Sigmoid colon (tissue), 7 donors: ENCODE measurements at places on chromosomes 2 and 18. TPM values are rescaled to one million over a fixed set of nuclear protein-coding genes. Genes with fewer than 3 reads are reported as not detected.
A peak's percentile ranks its signal among the peaks of the same experiment; 100 is the strongest.

DNA sequence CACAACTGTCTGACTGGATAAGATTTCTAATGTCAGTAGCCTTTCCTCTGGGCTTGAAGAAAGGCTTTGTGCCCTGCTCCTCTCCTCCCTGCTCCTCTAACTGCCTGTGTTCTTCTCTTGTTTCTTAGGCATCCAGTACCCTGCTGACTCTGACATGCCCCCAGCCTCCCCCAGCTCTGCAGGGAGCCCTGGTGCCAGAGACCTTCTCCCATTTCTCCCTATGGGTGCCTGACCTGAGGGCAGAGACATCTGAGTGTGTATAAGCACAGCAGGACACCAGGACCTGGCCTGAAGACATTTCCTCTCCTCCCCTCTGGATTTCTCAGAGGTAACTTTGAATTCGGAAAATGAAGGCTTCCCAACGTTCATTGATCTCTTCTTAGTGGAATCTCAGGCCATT, 23.6 kb downstream of the RNF144A start:
- no peaks in the 10 kb centered on the region for H3K27me3 ChIP-seq
- DNase-seq, result no peak
- H3K4me3 ChIP-seq, result no peak overlapping the region

DNA sequence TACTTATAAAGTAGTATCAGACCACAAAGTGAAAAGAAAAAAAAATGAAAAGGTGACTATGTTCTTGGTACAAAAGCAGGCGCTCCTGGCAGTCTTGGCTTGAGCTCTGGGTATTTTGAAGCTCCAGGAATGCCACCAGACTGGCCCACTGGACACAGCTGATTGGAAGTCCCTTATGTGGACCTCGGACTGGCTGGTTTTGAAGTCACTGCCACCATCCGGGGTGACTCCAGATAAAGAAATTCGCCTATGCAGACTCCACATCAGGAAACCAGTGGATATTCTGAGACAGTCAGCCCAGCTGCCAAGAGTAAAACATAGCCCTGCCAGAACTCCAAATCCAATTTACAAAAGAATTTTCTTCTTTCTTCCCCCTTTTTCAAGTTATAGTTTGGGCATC, 28.0 kb downstream of the ACKR3 start:
- no peaks in the 10 kb centered on the region for H3K4me1 ChIP-seq
- H3K36me3 ChIP-seq, result no peaks in the 10 kb centered on the region
- H3K27ac ChIP-seq, result no peak overlapping the region
- H3K4me3 ChIP-seq, result no peak overlapping the region
- no peaks in the 10 kb centered on the region for H3K27me3 ChIP-seq
- DNase-seq, result no peak

Gene PROKR1
- total RNA-seq, result 1.1 TPM

Gene AQP12B
- not detected for total RNA-seq

GRCh38 chr18:77098538-77099174, 33.9 kb downstream of the MBP start:
- no peak for DNase-seq
- no peaks in the 10 kb centered on the region for H3K27me3 ChIP-seq
- no peaks in the 10 kb centered on the region for H3K36me3 ChIP-seq
- H3K4me3 ChIP-seq, result no peak overlapping the region

DNA sequence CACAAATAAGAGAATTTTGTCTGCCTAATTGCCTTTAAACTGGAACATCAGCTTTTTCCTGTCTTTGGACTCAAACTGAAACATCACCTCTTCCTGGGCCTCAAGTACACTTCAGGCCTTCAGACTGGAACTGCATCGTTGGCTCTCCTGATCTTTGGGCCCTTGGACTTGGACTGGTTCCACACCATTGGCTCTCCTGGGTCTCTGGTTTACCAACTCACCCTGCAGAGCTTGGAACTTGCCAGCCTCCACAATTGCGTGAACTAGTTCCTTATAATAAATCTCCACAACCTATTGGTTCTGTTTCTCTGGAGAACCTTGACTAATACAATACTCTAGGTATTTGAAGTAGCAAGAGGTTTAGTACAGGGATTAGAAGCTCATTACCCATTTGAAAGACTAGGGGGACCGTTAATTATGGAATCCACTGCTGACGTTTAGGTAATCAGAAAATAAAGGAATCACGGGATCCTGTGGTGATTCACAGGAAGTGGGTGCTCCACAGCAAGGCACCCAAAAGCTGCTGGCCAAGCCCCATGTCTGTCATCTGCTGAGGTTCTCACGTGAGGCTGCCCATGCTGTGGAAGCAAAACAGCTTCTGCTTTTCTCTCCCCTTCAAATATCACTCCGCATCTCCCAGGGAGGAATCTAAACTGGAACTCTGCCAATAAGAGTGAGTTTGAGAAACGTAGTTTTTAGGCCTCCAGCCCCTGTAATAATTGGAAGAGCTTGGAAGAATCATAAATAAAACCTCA, 20.0 kb upstream of the SGPP2 start:
- no peak overlapping the region for H3K27ac ChIP-seq
- no peaks in the 10 kb centered on the region for H3K27me3 ChIP-seq
- no peaks in the 10 kb centered on the region for H3K36me3 ChIP-seq
- no peak overlapping the region for H3K4me3 ChIP-seq
- no peaks in the 10 kb centered on the region for H3K4me1 ChIP-seq
- DNase-seq, result no peak

Gene TTR
- not detected for total RNA-seq

- peaks cover 13% of the 10 kb centered on the region for H3K4me1 ChIP-seq
- H3K27me3 ChIP-seq, result no peaks in the 10 kb centered on the region
- H3K36me3 ChIP-seq, result no peaks in the 10 kb centered on the region
- H3K4me3 ChIP-seq, result no peak overlapping the region
- no peak for DNase-seq
- H3K27ac ChIP-seq, result no peak overlapping the region
These were observed 107.0 kb downstream of the MGAT5 start for GRCh38 chr2:134360745-134361487.

DNA sequence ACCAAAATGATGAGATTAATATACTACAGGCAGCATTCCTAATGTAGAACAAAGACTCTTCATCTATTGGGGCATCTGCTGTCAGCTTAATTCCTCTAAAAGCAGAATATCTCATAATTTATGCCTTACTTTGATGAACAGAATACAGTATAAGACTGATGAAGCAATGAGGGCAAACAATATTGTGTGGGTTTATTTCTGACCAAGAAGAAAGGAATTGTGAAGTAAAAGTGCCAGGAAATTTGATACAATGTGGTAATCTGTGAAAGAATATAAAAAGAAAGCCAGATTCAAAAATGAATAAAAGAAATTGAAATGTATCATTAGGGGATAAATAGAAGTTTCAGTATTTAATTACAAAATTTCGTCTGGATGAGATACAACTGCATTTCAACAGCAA, 78.8 kb upstream of the TTC21B start:
- no peak overlapping the region for H3K27ac ChIP-seq
- no peaks in the 10 kb centered on the region for H3K36me3 ChIP-seq
- no peak for DNase-seq

DNA sequence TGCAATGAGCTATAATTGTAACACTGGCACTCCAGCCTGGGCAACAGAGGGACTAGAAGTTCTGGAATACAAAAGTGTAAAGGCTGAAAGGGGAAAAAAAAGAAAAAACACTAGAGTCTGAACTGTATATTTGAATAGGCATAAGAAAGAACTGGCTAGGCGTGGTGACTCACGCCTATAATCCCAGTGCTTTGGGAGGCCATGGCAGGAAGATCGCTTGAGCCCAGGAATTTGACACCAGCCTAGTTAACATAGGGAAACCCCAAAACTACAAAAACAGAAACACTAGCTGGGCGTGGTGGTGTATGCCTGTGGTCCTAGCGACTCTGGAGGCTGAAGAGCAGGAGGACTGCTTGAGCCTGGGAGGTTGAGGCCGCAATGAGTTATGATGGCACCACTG, 70.6 kb downstream of the SAP130 start:
- no peak overlapping the region for H3K4me3 ChIP-seq
- no peak for DNase-seq
- H3K4me1 ChIP-seq, result peaks cover 4% of the 10 kb centered on the region
- H3K27ac ChIP-seq, result no peak overlapping the region
- peaks cover 5% of the 10 kb centered on the region for H3K36me3 ChIP-seq
- H3K27me3 ChIP-seq, result no peaks in the 10 kb centered on the region

- H3K4me3 ChIP-seq, result no peak overlapping the region
- DNase-seq, result no peak
- H3K27ac ChIP-seq, result no peak overlapping the region
- H3K4me1 ChIP-seq, result no peaks in the 10 kb centered on the region
These were observed 209.8 kb upstream of the SH3BP4 start for GRCh38 chr2:234741976-234742375.

Gene SLC66A3
- total RNA-seq, result 35.0 TPM

GRCh38 chr2:96136129-96136720, 2.1 kb downstream of the ASTL start:
- H3K27me3 ChIP-seq, result peaks cover 12% of the 10 kb centered on the region
- H3K27ac ChIP-seq, result no peak overlapping the region

- H3K27me3 ChIP-seq, result peaks cover 48% of the 10 kb centered on the region
- H3K36me3 ChIP-seq, result no peaks in the 10 kb centered on the region
- peaks cover 9% of the 10 kb centered on the region for H3K4me1 ChIP-seq
- no peak for DNase-seq
- H3K27ac ChIP-seq, result peak overlapping the region; percentile 73
These were observed 352 bp upstream of the HOXD9 start for GRCh38 chr2:176122052-176122682.

GRCh38 chr2:38626326-38627035, 23.8 kb upstream of the HNRNPLL start:
- H3K36me3 ChIP-seq, result no peaks in the 10 kb centered on the region
- no peak overlapping the region for H3K27ac ChIP-seq
- no peak overlapping the region for H3K4me3 ChIP-seq

GRCh38 chr2:16226943-16227664, 286.8 kb downstream of the MYCN start:
- no peaks in the 10 kb centered on the region for H3K36me3 ChIP-seq
- no peak overlapping the region for H3K4me3 ChIP-seq

DNA sequence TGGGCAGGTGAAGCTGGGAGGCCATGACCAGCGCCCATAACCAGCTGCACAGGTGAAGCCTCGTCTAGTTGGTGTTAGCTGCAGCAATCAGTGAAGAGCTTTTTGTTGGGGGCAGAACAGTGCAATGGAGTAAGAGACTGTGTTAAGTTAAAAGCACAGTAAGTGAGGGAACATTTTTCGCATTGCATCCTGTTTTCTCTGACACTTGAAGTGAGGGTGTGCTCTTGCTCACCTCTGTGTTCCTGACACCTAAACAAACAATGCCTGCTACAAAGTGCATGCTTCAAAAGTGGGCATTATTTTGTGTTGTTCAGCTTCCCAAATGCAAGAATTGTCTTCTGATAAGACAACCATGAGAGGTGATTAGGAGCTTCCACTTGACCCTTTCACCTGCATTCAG, 324.0 kb upstream of the ACVR2A start:
- H3K4me1 ChIP-seq, result peaks cover 4% of the 10 kb centered on the region
- no peaks in the 10 kb centered on the region for H3K36me3 ChIP-seq
- H3K27me3 ChIP-seq, result no peaks in the 10 kb centered on the region
- no peak overlapping the region for H3K27ac ChIP-seq
- no peak for DNase-seq
- no peak overlapping the region for H3K4me3 ChIP-seq

GRCh38 chr2:309954-310510, 22.1 kb upstream of the ALKAL2 start:
- no peak for DNase-seq
- no peak overlapping the region for H3K4me3 ChIP-seq
- H3K27ac ChIP-seq, result no peak overlapping the region
- H3K4me1 ChIP-seq, result no peaks in the 10 kb centered on the region
- no peaks in the 10 kb centered on the region for H3K27me3 ChIP-seq

Gene CHRND
- total RNA-seq, result not detected

DNA sequence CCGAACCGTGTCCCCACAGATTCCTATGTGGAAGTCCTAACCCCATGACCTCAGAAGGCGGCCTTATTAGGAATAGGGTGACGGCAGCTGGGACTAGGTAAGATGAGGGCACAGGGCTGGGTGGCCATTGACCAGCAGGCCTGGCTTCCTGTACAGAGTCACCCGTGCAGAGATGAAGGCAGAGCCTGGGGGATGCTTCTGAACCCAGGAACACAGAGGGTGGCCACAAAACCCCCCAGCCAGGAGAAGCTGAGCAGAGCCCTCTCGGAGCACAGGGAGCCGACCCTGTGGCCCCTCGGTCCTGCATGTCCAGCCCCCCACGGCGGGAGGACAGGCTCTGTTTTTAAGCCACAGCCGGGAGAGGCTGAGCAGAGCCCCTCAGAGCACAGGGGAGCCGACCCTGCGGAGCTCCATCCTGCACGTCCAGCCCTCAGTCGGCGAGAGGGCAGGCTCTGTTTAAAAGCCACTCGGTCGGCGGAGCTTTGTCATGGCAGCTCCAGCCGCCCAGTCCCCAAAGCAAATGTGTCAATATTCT, 2.7 kb downstream of the PDCD1 start:
- DNase-seq, result peak; percentile 58
- peaks cover 7% of the 10 kb centered on the region for H3K4me1 ChIP-seq
- H3K27me3 ChIP-seq, result no peaks in the 10 kb centered on the region

GRCh38 chr2:126970583-126970982, 71.9 kb downstream of the TEX51 start:
- H3K27ac ChIP-seq, result peak overlapping the region; percentile 65
- peaks cover 23% of the 10 kb centered on the region for H3K4me1 ChIP-seq
- no peaks in the 10 kb centered on the region for H3K27me3 ChIP-seq
- no peaks in the 10 kb centered on the region for H3K36me3 ChIP-seq
- no peak for DNase-seq
- H3K4me3 ChIP-seq, result no peak overlapping the region

DNA sequence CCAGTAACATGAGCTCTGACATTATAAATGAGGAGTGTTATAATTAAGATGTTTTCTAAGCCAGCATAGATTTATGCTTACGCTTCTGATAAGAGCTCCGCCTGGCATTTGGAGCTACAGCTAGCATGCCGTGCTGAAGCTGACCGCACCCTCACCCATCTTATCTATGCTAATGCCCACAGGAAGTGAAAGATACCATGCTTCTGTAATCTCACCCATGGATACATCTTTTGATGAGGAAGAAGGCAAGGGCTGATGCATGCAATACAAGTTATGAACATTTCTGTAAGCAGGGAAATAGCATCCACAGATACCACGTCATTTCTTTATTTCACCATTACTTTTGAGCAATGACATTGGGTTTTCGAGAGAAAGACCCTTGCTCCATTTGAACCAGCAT, 82.3 kb downstream of the ARL4C start:
- no peaks in the 10 kb centered on the region for H3K4me1 ChIP-seq
- no peak overlapping the region for H3K4me3 ChIP-seq
- no peak for DNase-seq

Gene EGR4
- not detected for total RNA-seq

GRCh38 chr2:197894751-197895274, 90.4 kb downstream of the PLCL1 start:
- H3K27ac ChIP-seq, result no peak overlapping the region
